Activated T-cell treated with anti-CD3 and anti-CD28 coated beads, Interleukin-2, amount 50 U/mL, for 1 hour (primary cell): ENCODE measurements at places on chromosomes 7 and 10.
A peak's percentile ranks its signal among the peaks of the same experiment; 100 is the strongest.

DNA sequence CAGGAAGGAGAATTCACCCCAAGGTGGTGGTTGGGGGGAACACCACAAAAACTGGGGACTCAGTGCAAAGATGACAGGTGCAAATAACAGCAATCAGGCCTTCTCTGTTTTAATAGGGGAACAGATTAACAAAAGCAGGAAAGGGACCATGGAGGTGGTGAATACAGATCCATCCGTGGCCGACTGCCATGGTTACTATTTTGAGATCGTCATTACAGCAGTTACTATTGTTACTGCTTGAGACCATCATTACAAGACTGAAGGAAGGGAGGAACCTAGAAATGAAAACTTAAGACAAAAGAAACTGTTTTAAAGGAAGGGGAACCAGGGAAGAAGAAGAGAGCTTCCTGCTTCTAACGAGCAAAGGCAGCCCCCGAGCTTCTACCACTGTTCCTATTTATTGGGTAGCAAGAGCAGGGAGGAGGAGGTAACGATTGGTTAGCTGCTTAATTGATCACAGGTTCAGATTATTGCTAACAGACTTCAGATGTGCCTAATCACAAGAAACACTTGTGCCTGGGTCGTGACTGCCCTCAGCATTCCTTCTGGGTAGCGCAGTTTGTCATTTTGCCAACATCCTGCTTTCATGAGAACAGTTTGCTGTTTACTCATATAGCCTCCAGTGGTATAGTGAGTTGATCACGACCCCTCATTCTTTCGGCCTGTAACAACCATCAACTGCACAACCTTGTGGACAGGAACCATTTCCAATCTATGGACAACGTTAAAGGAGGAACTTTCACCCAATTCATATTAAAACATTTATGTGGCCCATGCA lies 216.3 kb downstream of the CHCHD3 start:
- DNase-seq = no peak

GRCh38 chr10:63520500-63521415 lies at the start of gene REEP3:
Gene REEP3 (plus strand): TSS chr10:63521401. CDS start chr10:63521546, 145 bp downstream.
- peak; percentile 61 for DNase-seq

- no peak for DNase-seq
Observed at GRCh38 chr7:1252540-1253090, 19.9 kb downstream of the UNCX start.

GRCh38 chr10:22606164-22606614 lies 108.2 kb downstream of the PIP4K2A start:
- DNase-seq = no peak

GRCh38 chr10:128001363-128001745 lies 94.5 kb downstream of the PTPRE start:
- DNase-seq = no peak
